ENCODE measurements at places on chromosomes 11 and 22.

GRCh38 chr11:115342142-115342541, 162.1 kb downstream of the CADM1 start:
- DNase-seq = no peak

DNA sequence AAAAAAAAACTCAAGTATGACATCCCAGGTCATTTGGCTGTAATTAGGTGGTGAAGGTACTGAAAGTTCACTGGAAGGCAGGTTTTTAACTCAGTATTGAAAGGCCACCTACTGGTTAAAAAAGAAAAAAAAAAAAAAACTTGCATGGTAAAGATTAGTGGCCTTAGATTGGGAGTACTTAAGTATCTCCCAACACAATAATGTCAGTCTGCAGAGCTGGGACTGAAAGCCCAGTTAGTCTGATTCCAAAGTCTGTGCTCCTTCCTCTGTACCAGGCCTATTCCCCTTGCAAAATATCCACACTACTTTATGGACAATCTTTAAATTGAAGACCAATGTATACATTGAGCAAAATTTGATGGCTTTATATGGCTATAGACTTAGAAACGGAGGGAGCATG, 85.5 kb downstream of the NOX4 start:
- no peak for DNase-seq

DNA sequence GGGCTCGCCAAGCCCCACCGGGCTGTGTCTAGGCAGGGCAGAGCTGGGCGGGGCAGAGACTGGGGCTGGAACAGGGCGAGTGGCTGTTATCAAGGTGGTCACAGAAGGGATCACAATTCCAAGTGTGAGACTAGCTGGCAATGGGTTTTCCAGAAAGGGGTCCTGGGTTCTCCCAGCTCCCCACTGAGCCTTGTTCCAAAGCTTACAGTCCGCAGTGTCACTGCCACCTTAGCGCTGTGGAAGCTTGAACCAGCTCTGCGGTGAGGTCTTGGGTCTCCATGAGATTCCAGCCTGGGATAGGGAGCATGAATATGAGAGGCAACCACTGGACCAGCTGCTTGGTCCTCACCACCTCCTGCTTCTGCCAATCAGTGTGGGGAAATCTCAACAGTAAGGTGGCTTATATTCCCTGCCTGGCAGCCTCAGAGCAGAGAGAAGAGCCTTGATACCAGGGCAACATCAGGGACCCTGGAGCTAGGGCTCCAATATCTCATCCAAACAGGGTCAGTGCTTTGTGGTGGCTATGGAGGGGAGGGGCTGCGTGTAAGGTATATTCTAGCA, 831 bp downstream of the CD44 start:
- DNase-seq = peak; percentile 38

DNA sequence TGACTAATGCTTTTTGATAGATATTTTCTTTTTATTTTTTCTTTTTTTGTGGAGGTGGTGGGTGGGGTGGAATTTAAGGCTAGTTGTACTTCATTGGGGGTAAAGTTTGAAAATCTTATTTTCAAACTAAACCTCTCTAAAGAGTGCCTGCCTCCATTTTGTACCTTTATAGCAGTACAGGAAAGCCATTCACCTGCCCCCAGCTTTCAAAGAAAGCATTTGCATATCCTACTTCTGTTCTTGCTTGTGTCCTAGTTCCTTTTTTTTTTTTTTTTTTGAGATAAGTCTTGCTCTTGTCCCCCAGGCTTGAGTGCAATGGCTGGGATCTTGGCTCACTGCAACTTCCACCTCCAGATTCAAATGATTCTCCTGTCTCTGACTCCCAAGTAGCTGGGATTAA, 766.2 kb upstream of the LRRC4C start:
- DNase-seq = no peak

DNA sequence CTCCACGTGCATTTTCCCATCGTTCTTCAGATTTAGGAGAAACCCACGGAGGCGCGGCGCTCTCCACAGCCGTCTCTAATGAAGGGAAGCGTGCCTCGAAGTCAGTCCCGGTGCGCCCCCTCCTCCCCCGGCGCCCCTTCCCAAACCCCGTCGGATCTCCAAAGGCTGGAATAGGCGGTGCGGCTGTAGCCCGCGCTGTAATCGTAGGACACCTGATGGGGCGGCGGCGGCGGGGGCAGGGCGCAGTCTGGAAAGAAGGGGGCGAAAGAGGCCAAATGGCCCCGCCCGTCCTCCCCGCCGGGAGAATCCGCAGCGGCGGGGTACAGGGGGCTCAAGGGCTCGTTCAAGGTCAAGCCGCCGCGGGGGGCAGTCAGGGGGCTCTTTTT, 1.3 kb downstream of the FAM181B start:
- DNase-seq = no peak

- no peak for DNase-seq
Measured at GRCh38 chr11:3195251-3196160, 23.1 kb downstream of the MRGPRG start.

GRCh38 chr11:20934516-20934915, 265.1 kb downstream of the NELL1 start:
- no peak for DNase-seq

GRCh38 chr11:77299528-77299993, 1.9 kb downstream of the GDPD4 start:
- no peak for DNase-seq

- DNase-seq = no peak
Measured at GRCh38 chr11:79922641-79923040, 481.8 kb upstream of the TENM4 start.

GRCh38 chr22:44624689-44625420, 77.1 kb upstream of the PRR5 start:
- no peak for DNase-seq

DNA sequence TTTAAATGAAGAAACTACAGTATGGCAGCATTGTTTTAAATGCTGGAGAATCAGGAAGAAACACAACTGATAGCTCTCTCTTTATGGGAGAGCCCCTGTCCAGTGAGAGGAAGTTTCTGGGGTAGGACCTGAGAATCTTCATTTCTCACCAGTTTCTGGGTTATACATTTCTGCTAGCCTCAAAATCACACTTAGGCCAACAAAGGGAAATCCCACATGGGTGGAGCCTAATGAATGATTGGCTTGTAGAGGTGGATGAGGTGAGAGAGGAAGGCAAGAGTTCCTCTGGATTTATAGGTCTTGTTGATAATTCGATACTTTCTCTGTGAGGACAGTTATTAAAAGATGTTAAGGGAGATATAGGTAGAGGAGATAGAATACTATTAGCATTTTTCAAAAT, 1397.3 kb upstream of the TENM4 start:
- no peak for DNase-seq

GRCh38 chr22:31676700-31677099, 14.7 kb upstream of the PISD start:
- DNase-seq = peak; percentile 96

GRCh38 chr11:78078218-78079167, 1.2 kb downstream of the NDUFC2 start:
- DNase-seq = no peak

GRCh38 chr11:128343135-128343514, 244.2 kb downstream of the ETS1 start:
- no peak for DNase-seq

DNA sequence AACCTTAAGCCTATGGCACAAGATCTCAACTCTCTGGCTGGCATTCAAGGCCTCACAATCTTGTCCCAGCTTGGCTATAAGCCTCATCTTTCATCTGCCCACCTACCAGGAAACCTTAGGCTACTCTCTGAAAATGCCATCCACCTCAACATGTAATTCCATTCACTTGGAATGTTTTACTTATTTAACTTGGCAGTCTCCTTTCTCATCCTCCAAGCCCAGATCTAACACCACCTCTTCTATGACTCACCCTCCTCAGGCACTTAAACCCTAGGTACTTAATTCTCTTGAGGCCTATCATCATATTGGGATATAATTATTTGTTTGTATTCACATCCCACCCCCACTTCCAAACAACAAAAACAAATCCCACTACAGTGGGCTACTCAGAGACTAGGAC, 15.0 kb downstream of the POGLUT3 start:
- no peak for DNase-seq

- DNase-seq = peak; percentile 68
Measured at GRCh38 chr11:129750343-129751292, 65.0 kb upstream of the TMEM45B start.

DNA sequence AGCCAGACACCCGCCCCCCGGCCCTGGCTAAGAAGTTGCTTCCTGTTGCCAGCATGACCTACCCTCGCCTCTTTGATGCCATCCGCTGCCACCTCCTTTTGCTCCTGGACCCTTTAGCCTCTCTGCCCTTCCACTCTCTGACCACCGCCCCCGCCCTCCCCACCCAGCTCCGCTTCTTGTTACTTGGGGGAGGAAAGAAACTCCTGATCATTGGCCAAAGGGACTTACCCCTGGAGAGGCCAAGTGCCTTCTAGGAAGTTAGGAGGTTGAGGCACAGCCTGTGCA, at the start of gene PRR33:
Gene PRR33 (minus strand): TSS at position 65 of the 285 bp plus-strand sequence. CDS start 1,311 bp downstream, outside the sequence.
- no peak for DNase-seq

- no peak for DNase-seq
Measured at GRCh38 chr11:2842876-2843275, 42.7 kb downstream of the CDKN1C start.

DNA sequence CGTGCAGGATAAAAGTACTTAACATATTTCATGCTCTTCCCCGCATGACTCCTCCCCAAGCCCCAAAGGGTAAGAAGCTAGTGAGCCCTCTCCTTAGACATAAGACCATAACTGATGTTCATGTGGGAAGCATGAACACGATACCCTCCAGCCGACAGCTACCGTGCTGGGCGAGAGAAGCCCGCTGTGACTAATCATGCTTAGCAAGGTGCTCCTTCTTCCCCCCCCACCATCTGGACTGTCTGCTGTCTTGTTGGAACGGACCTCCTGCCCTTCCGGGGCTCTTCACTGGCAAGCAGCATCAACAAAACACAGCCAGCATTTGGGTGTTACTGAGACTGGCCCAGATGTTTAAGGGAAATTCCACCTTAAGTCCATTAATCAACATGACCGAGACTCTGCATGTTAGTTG, 200.6 kb downstream of the DBX1 start:
- no peak for DNase-seq

GRCh38 chr22:41742918-41743317, 43.6 kb downstream of the MEI1 start:
- DNase-seq = no peak

DNA sequence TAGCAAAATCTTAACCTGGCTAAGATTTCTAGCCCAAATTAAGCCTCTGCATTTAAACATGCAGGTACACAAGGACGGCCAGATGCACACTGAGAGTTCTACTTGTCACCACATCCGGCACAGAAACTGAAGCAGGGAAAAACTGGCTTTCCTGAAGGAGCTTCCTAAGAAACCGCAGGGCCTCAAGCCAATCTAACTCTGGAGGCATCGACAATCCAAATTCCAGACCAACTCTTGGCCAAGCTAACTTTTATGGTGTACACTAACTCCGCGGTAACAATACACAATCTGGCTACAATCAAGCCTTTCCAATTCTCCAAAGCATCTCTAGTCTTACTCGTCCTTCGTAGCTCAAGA, 1.2 kb downstream of the MSANTD2 start:
- DNase-seq = no peak

GRCh38 chr22:19375435-19375834, 56.1 kb downstream of the HIRA start:
- no peak for DNase-seq

DNA sequence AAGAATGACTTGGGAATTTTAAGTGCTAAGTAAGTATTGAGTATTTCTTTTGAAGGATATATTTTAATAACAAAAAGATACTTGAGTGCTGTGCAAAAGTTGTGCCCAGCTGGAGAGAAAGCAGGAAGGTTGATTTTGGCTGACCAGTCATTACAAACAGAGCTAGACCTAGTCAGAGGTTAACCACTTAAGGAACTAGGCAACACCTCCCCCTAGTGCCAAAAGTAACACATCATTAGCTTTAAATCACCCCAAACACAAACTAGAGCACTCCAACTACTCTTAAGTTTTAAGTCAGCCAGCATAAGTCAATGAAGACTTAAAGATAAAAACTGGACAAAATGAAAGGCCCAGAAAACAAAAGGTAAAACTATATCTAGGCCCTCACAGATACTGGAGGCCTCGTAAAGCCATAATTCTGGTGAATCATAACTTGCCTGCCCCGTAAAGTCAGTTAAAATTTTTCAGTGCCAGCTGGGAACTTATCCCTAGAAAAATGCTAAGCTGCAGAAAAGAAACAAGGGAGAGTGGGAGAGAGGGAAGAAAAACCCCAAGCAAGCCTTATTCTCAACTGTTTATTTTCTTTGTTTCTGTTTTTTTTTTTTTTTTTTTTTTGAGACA, 4.6 kb downstream of the TMEM9B start:
- DNase-seq = no peak
